Effector CD4-positive, alpha-beta T cell (primary cell): ENCODE measurements at places on chromosomes 11 and 22.

DNA sequence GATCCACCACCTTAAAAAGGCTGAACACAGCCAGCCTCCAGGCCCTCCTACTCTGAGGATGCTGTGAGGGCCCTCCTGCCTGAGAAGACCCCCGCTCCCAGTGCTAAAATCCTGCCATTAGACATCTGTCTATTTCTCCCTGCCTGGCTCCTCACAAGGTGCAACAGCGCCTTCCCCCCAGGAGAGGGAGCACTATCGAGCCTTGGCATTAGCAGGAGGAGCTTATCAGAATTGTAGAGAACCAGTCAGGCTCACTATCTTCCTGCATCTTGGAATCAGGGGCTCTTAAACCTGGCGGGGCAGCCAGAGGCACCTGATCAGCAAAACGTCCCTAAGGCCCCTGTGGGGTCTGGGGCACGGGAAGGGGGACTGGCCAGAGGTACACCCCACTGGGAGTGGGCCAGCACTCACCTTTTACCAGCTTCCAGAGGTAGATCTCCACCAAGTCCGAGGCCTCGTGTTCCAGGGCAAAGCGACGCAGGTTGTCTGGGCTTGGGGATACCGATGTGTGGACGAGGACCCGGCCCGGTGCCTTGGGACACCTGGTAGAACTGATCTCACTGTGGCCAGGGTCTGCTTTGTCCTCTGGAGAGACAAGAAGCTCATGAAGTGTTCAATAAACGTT lies 28.7 kb downstream of the CHRDL2 start:
- peak; percentile 36 for DNase-seq

DNA sequence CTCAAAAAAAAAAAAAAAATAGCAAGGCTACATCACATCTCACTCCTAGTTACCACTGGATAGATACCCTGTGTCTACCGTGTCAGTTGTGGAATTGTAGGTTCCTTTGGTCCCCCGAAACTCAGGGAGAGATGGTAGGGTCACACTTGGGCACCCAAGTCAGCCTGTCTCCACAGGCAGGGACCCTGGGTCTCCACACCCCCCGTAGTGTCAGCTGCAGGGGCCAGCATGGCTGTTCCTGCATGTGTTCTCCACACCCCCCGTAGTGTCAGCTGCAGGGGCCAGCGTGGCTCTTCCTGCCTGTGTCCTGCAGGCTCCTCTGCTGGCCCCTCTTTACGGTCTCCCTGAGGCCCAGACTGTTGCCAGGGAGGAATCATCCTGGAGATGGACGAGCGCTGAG lies 282.1 kb downstream of the BRD1 start:
- DNase-seq = no peak

- DNase-seq = no peak
Observed at GRCh38 chr11:112596324-112596723, 335.7 kb upstream of the PLET1 start.

DNA sequence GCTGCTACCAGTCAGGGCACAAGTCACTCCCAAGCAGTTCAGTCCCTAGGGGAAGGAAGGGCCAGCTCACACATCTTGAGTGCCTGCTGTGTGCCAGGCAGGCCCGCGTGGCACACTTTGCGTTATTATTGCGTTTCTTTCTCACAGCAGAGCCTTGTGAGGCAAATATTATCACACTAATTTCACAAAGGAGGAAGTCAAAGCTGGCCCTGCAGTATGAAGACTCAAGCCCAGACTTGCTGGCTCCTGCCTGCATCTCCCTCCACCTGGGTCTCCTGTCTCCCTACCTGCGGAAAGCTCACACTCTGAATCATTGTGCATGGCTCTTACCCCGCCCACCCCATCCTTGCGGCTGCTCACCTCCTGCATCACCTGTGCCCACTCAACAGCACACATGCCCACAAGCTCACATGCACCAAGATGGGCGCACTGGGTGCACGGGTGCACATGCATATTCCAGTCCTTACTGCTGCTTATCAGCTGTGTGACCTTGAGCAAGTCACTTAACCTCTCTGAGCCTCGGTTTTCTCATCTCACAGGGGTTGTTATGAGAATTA lies 31.7 kb upstream of the P2RY2 start:
- no peak for DNase-seq

GRCh38 chr11:34773826-34774225 lies 142.4 kb downstream of the APIP start:
- DNase-seq = no peak

DNA sequence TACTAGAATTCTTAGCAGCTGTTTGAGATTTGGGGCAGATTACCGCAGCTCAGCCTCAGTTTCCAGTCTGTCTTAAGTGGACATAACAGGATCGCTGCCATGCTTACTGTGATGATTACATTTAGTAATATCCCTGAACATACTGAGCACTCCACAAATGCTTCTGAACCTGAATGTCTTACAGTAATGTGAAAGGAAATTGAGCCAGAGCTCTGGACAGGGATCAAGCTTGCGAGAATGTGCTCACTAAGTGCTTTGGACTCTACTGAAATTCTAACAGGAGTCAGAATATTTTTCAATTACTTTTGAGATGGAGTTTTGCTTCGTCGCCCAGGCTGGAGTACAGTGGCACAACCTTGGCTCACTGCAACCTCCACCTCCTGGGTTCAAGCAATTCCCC lies 118.6 kb upstream of the RASSF10 start:
- DNase-seq = no peak

GRCh38 chr11:2204361-2205213 lies 33.0 kb upstream of the TH start:
- DNase-seq = no peak

DNA sequence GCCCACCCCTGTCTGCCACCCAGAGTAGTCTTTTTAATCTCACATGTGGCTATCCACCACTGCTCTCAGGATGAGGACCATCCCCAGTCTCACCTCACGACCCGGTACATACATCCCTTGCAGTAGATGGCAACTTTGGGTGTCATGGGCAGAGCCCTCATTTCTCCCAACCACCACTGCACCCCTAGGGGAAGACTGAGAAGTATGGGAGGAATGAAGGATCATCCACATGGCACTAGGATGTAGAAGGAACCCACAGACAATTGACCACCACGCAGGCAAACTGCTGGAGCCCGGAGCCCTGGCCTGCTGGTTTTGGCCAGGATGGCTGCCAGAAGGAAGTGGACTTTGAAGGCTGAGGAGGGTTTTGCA lies 1.9 kb upstream of the SCARF2 start:
- no peak for DNase-seq

GRCh38 chr11:12117611-12118010 lies 7.2 kb downstream of the MICAL2 start:
- no peak for DNase-seq

GRCh38 chr11:76657187-76658170 lies 13.1 kb downstream of the LRRC32 start:
- DNase-seq = no peak
